ENCODE measurements at places on chromosomes 6 and 20. TPM values are rescaled to one million over a fixed set of nuclear protein-coding genes. Genes with fewer than 3 reads are reported as not detected.

GRCh38 chr6:90368601-90369000 is 72.0 kb upstream of the BACH2 start:
- peaks cover 14% of the 10 kb centered on the region for H3K4me1 ChIP-seq
- H3K36me3 ChIP-seq: no peaks in the 10 kb centered on the region
- no peak for DNase-seq
- H3K27me3 ChIP-seq: no peaks in the 10 kb centered on the region

DNA sequence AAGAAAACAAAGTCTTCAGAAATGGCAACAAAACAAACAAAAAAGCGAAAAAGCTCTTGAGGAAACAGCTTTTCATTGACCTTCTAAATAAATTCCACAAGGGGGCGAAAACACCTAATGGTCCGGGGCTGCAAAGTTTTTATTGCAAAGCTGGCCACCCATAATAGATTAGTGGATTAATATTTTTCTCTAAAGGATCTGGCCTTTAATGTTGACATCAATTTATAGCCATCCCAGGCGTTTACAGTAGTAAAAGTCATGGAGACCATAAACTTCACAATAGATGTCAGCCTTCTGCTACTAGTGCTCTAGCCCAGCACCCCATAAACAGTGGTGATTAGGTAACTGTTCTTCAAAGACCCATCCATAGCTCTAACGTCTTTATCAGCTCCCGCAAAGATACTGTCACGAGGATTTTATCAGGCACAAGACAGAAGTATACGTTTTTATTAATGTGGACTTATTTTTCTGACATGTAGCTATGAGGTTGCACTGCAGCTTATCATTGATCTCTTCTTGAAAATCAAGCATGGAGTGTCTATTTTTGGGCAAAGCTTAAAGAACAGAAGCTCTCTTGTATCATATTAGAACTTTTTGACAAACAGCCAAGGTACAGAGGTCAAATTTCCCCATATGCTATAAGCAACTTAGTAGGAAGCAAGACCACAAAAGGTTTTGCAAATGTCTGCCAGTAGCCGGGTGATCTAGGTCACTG is 4.7 kb downstream of the CITED2 start:
- no peaks in the 10 kb centered on the region for H3K27me3 ChIP-seq
- peaks cover 25% of the 10 kb centered on the region for H3K36me3 ChIP-seq
- H3K27ac ChIP-seq: no peak overlapping the region

EFCAB8 gene
- 1.1 TPM for total RNA-seq

DNA sequence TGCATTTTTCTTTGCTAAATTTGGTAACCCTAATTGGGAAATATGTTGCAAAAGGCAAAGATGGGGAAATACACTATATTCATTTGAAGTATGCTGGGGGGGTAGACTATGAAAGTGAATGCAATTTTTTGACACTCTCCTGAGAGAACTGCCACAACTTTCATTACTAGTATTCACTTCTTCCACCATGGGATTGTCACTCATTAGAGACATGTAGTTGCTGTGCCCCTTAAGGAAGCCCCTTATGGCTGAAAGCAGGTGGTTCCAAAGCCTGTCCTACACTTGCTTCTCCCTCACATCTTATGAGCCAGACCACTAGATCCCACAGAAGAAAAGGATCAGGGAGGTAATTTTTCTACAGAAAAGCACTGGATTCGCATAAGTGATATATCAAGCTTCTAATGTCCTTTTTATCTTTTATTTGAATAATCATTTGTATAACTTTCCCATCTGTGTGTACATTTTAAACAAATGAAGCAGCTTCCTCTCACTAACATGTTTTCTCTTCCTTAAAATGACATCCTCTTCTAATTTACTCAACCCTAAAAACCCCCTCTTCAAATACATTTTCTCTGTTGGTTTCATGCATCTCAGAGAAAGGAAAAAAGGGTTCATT is 83.8 kb downstream of the GCLC start:
- no peak overlapping the region for H3K4me3 ChIP-seq
- H3K4me1 ChIP-seq: peaks cover 9% of the 10 kb centered on the region
- H3K27me3 ChIP-seq: peaks cover 13% of the 10 kb centered on the region
- DNase-seq: no peak
- H3K36me3 ChIP-seq: no peaks in the 10 kb centered on the region

GRCh38 chr20:48858075-48858790 is 30.4 kb upstream of the PREX1 start:
- peaks cover 16% of the 10 kb centered on the region for H3K4me1 ChIP-seq
- H3K27me3 ChIP-seq: peaks cover 30% of the 10 kb centered on the region
- DNase-seq: no peak
- H3K4me3 ChIP-seq: no peak overlapping the region
- no peaks in the 10 kb centered on the region for H3K36me3 ChIP-seq

DNA sequence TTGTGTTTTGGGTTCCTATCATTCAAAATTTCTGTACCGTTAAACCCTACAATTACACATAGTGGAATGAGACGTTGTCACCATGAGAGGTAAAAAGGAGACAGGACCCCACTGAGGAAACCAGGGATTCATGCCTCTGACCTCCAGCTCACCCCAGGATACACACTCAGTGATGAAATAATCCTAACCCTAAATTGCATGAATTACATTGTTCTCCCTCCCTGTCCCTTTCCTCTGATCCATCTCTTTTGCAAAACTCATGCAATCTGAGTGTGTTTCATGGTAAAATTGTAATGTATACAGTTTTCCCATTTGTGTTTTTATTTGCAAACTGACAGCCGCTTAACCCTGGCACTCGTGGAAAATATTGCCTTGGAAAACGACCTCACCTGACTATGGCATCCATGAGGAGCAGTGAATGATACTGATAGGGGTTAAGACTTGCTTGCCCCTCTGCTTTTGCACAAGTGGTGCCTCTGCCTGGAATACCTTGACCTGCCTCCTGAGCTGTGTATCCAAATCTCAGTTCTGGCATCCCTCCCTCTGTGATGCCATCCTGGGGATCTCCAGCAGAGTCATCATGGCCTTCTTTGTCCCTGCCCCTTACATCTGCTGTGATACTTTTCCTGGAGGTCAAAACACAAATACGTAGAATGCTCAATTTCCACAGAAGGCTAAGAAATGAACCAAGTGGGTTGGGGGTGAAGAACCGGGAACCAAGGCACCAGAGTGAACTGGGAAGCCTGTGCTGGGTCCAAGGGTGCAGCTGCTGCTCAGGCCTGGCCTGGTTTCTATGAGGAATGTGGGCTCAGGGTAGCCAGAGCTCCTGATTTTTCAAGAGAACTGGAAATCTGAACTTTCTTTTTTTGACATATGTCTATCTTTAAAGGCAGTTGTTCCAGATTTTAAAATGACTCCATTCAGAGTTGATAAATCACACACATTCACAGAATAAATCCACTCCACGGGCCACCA is 211.6 kb upstream of the ZNF217 start:
- DNase-seq: no peak
- no peaks in the 10 kb centered on the region for H3K27me3 ChIP-seq
- H3K4me1 ChIP-seq: peaks cover 50% of the 10 kb centered on the region
- no peak overlapping the region for H3K4me3 ChIP-seq
- peak overlapping the region; percentile 65 for H3K27ac ChIP-seq

Data from Calu3 (cell line).